Large intestine (tissue), 12 donors: ENCODE measurements at places on chromosomes 6 and 20.

- H3K36me3 ChIP-seq, result no peaks in the 10 kb centered on the region
- no peaks in the 10 kb centered on the region for H3K4me1 ChIP-seq
- no peak for DNase-seq
- no peak overlapping the region for H3K27ac ChIP-seq
- H3K27me3 ChIP-seq, result no peaks in the 10 kb centered on the region
- no peak overlapping the region for H3K4me3 ChIP-seq
Observed at GRCh38 chr6:95081231-95081630, 496.1 kb upstream of the MANEA start.

DNA sequence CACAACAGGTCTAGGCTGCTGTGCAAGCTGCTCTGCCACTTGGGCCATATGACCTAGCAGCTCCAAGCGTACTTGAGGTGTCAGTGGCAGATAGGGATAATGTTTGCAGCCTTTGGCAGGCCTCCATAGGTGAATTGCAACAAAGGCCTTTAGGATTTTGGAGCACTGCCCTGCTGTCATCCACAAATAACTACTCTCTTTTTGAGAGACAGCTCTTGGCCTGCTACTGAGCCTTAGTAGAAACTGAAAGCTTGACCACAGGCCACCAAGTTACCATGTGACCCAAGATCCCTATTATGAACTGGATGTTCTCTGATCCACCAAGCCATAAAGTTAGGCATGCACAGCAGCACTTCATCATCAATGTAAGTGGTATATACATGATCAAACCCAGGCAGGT is 29.9 kb downstream of the FBXO30 start:
- DNase-seq, result no peak
- H3K36me3 ChIP-seq, result no peaks in the 10 kb centered on the region
- H3K27ac ChIP-seq, result no peak overlapping the region

DNA sequence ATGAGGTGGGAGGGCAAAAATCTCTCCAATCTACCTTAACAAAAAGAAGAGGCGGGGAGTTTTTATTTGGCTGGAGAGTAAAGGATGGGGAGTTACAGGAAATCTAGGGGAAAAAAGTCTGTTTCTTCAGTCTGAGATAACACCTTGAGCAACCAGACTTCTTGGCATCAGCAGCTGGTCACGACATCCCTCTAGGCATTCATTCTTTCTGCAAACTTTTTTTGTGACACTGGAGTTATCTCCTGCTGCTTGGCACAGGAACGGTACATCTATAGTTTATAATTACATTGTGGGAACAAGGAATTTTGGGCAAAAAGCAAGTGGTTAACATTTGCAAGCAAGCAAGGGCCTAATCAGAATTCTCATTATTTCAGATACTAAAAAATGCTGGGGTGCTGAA is 50.6 kb upstream of the IFNGR1 start:
- H3K36me3 ChIP-seq, result no peaks in the 10 kb centered on the region
- H3K27ac ChIP-seq, result no peak overlapping the region
- DNase-seq, result no peak
- H3K4me1 ChIP-seq, result no peaks in the 10 kb centered on the region
- no peaks in the 10 kb centered on the region for H3K27me3 ChIP-seq

GRCh38 chr6:31450751-31451150 is 47.2 kb upstream of the MICB start:
- H3K4me1 ChIP-seq, result no peaks in the 10 kb centered on the region
- H3K4me3 ChIP-seq, result no peak overlapping the region
- DNase-seq, result no peak
- H3K36me3 ChIP-seq, result no peaks in the 10 kb centered on the region
- H3K27ac ChIP-seq, result no peak overlapping the region
- H3K27me3 ChIP-seq, result no peaks in the 10 kb centered on the region

- no peaks in the 10 kb centered on the region for H3K4me1 ChIP-seq
- no peaks in the 10 kb centered on the region for H3K27me3 ChIP-seq
- no peak overlapping the region for H3K4me3 ChIP-seq
- DNase-seq, result no peak
- H3K27ac ChIP-seq, result no peak overlapping the region
- H3K36me3 ChIP-seq, result no peaks in the 10 kb centered on the region
Observed at GRCh38 chr20:19492687-19493336, 265.2 kb upstream of the RIN2 start.

DNA sequence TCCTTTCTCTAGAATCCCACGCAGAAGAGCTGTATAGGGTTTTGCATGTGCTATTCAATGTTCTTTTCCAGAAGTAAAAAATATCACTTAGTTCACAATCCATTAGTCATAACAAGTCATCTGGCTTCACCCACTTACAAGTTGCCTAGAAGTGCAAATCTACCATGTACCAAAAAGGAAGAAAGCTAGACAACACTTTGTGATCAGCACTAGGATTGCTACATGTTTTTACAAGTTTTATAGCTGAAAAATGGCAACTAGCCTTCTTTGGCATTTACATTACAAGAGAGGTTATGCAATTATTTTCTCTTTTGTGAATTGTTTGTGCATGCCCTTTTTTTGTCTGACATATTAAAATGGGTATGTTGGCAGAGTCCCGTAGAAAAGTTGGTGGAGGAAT is 85.6 kb upstream of the PTPRK start:
- H3K4me3 ChIP-seq, result no peak overlapping the region
- H3K27ac ChIP-seq, result no peak overlapping the region
- H3K27me3 ChIP-seq, result no peaks in the 10 kb centered on the region
- H3K4me1 ChIP-seq, result no peaks in the 10 kb centered on the region
- no peak for DNase-seq

- no peaks in the 10 kb centered on the region for H3K27me3 ChIP-seq
- no peak for DNase-seq
- no peaks in the 10 kb centered on the region for H3K4me1 ChIP-seq
- H3K27ac ChIP-seq, result no peak overlapping the region
- H3K4me3 ChIP-seq, result no peak overlapping the region
- no peaks in the 10 kb centered on the region for H3K36me3 ChIP-seq
Observed at GRCh38 chr6:119865466-119866350, 516.1 kb upstream of the MAN1A1 start.

- no peaks in the 10 kb centered on the region for H3K27me3 ChIP-seq
- H3K4me3 ChIP-seq, result no peak overlapping the region
- peak overlapping the region; percentile 88 for H3K27ac ChIP-seq
- DNase-seq, result peak; percentile 90
- H3K4me1 ChIP-seq, result peaks cover 11% of the 10 kb centered on the region
Observed at GRCh38 chr6:82022614-82023129, 224.9 kb downstream of the IBTK start.

DNA sequence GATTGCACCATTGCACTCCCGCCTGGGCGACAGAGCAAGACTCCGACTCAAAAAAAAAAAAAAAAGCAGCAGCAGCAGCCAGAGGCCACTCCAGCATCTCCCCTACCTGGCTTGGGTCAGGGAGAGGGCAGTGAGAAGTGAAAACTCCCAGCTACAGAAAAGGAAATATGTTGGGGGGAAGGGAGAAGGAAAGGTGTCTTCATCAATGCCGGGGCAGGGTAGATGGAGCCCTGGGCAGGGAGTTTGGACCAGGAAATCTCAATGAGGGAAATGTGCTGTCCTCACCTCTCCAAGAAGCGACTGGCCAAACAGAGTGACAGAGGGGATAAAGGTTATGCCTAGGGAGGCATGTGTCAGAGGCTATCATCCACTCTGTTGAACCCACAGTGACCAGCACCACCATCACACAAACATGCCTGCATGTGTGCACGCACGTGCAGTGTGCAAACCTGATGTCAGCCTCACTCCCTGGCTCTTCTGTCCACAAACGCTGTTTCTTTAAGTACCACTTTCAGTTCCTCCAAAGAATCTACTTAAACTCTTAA is 887 bp upstream of the AIF1 start:
- H3K4me1 ChIP-seq, result peaks cover 22% of the 10 kb centered on the region
- no peak overlapping the region for H3K4me3 ChIP-seq
- H3K27me3 ChIP-seq, result no peaks in the 10 kb centered on the region
- DNase-seq, result peak; percentile 32

- H3K4me1 ChIP-seq, result no peaks in the 10 kb centered on the region
- H3K27ac ChIP-seq, result no peak overlapping the region
- no peaks in the 10 kb centered on the region for H3K27me3 ChIP-seq
- no peak for DNase-seq
Observed at GRCh38 chr6:168534265-168534664, 93.3 kb downstream of the SMOC2 start.

GRCh38 chr6:144897441-144897921 is 612.3 kb downstream of the UTRN start:
- H3K36me3 ChIP-seq, result no peaks in the 10 kb centered on the region
- no peaks in the 10 kb centered on the region for H3K27me3 ChIP-seq

DNA sequence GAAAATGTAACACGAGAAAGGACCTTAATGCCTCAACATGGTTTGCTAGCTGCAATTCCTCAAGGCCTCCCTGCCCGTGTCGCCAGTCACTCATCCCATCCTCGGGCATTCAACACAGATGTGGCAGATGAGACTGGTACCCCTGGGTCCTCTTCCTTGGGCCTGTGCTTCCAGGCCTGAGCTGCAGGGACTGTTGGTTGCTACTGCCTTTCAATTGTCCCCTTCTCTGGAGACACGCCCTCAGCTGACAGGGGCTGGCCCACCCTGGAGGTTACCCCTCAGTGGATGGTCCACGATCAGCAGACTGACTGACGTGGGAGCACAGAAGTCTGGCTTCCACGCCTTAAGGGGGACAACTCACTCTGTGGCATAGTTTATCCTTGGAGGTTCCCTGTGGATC is 495.1 kb upstream of the CHD6 start:
- no peaks in the 10 kb centered on the region for H3K36me3 ChIP-seq
- no peak overlapping the region for H3K27ac ChIP-seq
- no peaks in the 10 kb centered on the region for H3K4me1 ChIP-seq
- H3K4me3 ChIP-seq, result no peak overlapping the region

DNA sequence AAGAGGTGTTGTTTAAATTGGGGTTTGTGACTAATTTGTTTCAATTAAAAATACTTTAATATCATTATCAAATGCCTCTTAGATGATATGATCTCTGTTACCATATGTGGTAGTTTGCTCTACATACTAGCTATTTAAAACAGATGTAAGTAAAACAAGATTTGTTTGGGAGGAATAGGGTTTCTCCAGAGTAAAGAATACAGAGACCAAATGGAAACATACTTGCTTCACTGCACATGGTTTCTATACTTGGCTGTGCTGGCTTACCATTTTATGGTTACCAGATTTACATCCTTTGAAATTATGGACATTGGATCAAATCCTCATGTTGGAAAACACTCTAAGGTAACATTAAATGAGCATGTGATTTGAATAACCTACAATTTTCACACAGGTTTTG is 588.3 kb downstream of the CD109 start:
- H3K4me3 ChIP-seq, result no peak overlapping the region
- H3K4me1 ChIP-seq, result no peaks in the 10 kb centered on the region
- no peaks in the 10 kb centered on the region for H3K27me3 ChIP-seq
- DNase-seq, result no peak

DNA sequence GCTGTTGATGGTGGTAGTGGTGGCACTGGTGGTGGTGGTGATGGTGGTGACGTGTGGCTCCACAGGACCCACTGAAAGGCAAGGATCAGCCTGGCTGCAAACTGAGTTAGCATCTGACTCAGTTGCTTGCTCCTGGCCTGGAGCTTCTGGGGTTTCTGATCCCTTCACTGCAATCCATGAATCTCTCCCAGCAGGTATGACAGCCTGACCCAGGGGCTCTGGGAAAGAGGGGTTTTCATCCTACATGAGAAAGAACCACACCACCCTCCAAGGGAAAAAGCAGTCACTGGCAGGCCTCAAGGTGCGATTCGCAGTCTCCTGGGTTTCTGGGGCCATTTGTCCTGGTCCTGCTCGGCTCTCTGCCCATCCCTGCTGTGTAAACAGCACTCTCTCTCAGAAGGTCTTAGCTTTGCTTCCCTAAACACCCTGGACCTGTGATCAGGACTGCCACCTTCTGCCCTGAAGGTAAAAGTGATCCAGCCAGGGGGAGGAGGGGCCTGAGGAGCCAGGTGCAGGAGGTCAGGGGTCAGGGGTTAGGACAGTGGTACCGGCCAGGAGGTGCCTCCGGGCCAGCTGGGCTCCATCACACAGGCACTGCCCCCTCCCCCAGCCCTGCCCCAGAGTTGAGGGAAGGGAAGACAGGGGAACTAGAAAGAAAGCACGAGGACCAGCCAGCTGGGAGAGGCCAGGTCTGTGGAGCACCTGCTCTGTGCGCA is 152.0 kb downstream of the BMP7 start:
- H3K36me3 ChIP-seq, result no peaks in the 10 kb centered on the region
- peaks cover under 1% of the 10 kb centered on the region for H3K4me1 ChIP-seq
- DNase-seq, result no peak
- H3K4me3 ChIP-seq, result no peak overlapping the region

DNA sequence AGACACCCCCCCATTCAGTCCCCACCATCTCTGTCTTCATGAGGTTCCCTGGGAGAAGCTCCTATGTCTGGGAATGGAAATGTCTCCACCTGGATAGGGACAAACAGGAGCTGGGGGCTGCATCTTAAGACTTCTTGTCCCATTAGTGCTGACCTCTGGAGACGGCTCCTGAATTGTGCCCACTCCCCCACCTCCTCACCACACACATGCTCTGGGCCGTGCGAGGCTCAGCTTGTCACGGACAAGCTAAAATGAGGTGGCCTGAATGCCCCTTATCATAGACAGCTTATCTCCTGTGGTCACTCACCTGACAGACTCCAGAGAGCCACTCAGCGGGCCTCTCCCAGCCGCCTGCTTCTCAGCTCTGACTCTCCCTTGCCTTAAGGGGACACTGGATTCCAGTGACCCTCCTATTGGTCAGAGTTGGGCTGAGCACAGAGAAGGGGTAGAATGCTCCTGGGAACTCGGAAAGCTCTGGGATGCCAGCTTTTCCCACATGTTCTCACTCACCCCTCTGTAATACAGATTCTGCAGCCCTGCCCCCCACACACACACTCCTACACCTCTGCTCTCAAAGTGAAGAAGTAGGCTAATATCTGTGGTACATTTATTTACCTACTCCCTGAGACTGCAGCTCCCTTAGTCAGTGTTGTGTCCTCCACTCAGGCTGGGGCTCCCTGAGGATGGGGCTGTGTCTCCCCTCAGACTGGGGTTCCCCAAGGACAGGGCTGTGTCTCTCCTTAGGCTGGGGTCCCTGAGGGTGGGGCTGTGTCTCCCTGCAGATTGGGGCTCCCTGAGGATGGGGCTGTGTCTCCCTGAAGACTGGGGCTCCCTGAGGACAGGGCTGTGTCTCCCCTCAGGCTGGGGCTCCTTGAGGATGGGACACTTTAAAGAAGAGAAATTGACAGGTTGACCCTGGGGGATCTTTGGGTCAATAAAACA is 167.5 kb downstream of the VEGFA start:
- H3K4me3 ChIP-seq, result no peak overlapping the region
- no peak overlapping the region for H3K27ac ChIP-seq
- DNase-seq, result no peak
- H3K36me3 ChIP-seq, result no peaks in the 10 kb centered on the region
- no peaks in the 10 kb centered on the region for H3K27me3 ChIP-seq

GRCh38 chr20:20489054-20489453 is 121.2 kb downstream of the INSM1 start:
- no peak for DNase-seq
- no peak overlapping the region for H3K4me3 ChIP-seq
- H3K27me3 ChIP-seq, result no peaks in the 10 kb centered on the region
